ENCODE measurements at places on chromosomes 6 and 20. TPM values are rescaled to one million over a fixed set of nuclear protein-coding genes. Genes with fewer than 3 reads are reported as not detected.
A peak's percentile ranks its signal among the peaks of the same experiment; 100 is the strongest.

GRCh38 chr6:7903673-7904072, 6.9 kb downstream of the TXNDC5 start:
- no peak for DNase-seq
- H3K27me3 ChIP-seq: no peaks in the 10 kb centered on the region
- no peak overlapping the region for H3K4me3 ChIP-seq
- peaks cover 2% of the 10 kb centered on the region for H3K4me1 ChIP-seq

DNA sequence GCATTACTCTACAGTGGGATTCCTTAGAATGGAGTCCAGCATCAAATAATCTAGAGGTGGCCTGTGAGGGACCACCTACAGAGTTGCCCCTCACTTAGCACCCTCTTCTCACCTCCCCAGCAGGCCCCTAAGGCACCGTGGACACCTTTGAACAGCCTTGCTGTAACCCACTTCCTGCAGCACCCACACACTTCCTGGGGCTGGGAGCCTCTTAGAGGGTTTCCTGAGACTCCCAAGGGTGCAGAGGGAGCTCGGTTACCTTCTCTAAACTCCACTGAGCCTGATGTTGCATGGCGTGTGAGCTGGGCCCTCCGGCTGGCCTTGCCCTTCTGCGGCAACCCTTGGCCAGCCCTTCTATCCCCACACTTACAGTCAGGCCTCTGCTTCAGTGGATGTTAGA, 7.3 kb upstream of the SIRPG start:
- no peak for DNase-seq
- H3K36me3 ChIP-seq: no peaks in the 10 kb centered on the region
- no peak overlapping the region for H3K27ac ChIP-seq
- no peaks in the 10 kb centered on the region for H3K4me1 ChIP-seq
- H3K27me3 ChIP-seq: no peaks in the 10 kb centered on the region

GRCh38 chr6:16903470-16903869, 142.2 kb upstream of the ATXN1 start:
- no peak overlapping the region for H3K4me3 ChIP-seq
- H3K27ac ChIP-seq: no peak overlapping the region
- DNase-seq: no peak
- no peaks in the 10 kb centered on the region for H3K4me1 ChIP-seq

DNA sequence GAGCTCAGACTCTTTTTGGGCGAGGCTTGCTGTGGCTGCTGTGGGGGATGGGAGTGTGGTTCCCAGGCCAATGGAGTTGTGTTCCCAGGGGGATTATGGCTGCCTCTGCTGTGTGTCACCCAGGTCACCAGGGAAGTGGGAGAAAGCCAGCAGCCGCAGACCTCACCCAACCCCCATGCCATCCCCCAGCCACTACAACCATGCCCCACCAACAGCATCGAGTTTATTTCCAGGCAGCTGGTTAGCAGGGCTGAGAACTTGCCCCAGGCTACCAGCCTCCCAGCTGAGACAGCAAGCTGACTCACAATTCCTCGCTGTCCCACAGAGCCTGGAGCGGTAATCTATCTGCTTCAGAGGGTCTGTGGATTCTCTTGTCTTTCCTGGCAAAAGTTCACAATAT, 331.7 kb downstream of the FRK start:
- no peak overlapping the region for H3K4me3 ChIP-seq
- H3K27me3 ChIP-seq: no peaks in the 10 kb centered on the region
- H3K4me1 ChIP-seq: no peaks in the 10 kb centered on the region
- H3K27ac ChIP-seq: no peak overlapping the region

- H3K4me1 ChIP-seq: peaks cover 2% of the 10 kb centered on the region
- DNase-seq: no peak
- H3K36me3 ChIP-seq: peaks cover 12% of the 10 kb centered on the region
- no peak overlapping the region for H3K27ac ChIP-seq
- no peaks in the 10 kb centered on the region for H3K27me3 ChIP-seq
Measured at GRCh38 chr6:107719160-107719559, 105.0 kb downstream of the SCML4 start.

- H3K4me3 ChIP-seq: no peak overlapping the region
- H3K4me1 ChIP-seq: no peaks in the 10 kb centered on the region
- no peak overlapping the region for H3K27ac ChIP-seq
- no peak for DNase-seq
- peaks cover 2% of the 10 kb centered on the region for H3K36me3 ChIP-seq
Measured at GRCh38 chr20:36506253-36506652, 35.1 kb upstream of the MYL9 start.

- H3K4me1 ChIP-seq: no peaks in the 10 kb centered on the region
- H3K4me3 ChIP-seq: no peak overlapping the region
- H3K27me3 ChIP-seq: no peaks in the 10 kb centered on the region
- no peak overlapping the region for H3K27ac ChIP-seq
- DNase-seq: no peak
Measured at GRCh38 chr20:5973971-5974370, 23.5 kb downstream of the MCM8 start.

- no peak for DNase-seq
- H3K4me3 ChIP-seq: no peak overlapping the region
- H3K27ac ChIP-seq: no peak overlapping the region
- no peaks in the 10 kb centered on the region for H3K27me3 ChIP-seq
- H3K36me3 ChIP-seq: no peaks in the 10 kb centered on the region
- no peaks in the 10 kb centered on the region for H3K4me1 ChIP-seq
Measured at GRCh38 chr20:18571578-18571977, 4.3 kb downstream of the SMIM26 start.

DNA sequence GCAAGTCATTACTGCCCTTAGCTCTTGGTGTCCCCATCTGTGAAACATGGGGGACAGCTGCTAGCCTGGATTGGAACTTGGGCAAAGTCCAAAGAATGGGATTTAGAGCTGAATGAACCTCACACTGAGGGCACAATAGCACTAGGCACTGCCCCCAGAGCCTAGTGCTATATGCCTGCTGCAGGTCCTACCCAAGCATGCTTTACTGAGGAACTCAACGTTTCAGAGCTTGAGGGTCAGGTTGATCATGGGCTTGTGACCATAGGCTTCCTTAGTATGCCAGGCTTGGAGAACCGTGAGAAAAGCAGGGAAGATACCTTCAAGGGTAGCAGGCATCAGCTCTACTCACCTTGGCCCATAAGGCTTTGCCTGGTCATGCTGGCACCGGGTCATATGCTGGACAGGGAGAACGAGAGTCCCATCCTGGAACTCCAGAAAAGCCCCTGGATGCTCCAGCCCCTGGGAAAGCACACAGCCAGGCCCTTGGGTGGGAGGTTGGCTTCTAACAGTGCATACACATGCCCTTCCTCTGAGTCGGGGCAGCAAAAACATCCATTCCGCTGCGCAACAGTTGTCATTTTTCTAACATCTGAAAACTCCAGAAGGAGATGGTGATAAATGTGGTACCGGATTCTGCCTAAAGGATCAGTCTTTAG, 29.7 kb downstream of the EIF2S2 start:
- H3K27ac ChIP-seq: no peak overlapping the region
- no peaks in the 10 kb centered on the region for H3K4me1 ChIP-seq
- H3K27me3 ChIP-seq: no peaks in the 10 kb centered on the region
- DNase-seq: peak; percentile 20

DNA sequence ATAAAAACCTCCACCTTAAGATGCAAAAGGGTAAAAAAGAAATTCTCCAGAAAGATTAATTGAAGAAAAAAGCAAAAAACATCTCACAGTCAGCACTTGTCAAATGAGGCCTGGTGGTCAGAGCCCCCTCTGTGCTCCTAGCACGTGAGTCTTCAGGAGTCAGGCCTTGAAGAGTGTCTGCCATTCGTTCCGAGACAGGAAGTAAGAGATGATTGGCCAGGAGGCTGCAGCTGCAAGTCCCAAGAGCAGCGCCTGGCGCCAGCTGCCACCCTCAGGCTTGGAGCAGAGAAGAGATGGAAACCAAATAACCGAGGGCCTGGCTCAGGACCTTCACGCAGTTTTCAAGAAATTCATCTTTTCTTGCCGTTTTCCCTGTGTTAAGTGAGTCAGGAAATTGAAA, 65.0 kb downstream of the FAM120B start:
- no peak overlapping the region for H3K4me3 ChIP-seq
- no peaks in the 10 kb centered on the region for H3K27me3 ChIP-seq
- H3K4me1 ChIP-seq: peaks cover 10% of the 10 kb centered on the region

GRCh38 chr20:24699321-24700165, 230.1 kb downstream of the SYNDIG1 start:
- H3K4me1 ChIP-seq: no peaks in the 10 kb centered on the region
- H3K27ac ChIP-seq: no peak overlapping the region
- no peaks in the 10 kb centered on the region for H3K36me3 ChIP-seq
- no peak for DNase-seq

- H3K4me1 ChIP-seq: no peaks in the 10 kb centered on the region
- no peaks in the 10 kb centered on the region for H3K27me3 ChIP-seq
- no peak overlapping the region for H3K4me3 ChIP-seq
- H3K36me3 ChIP-seq: no peaks in the 10 kb centered on the region
Measured at GRCh38 chr6:130128326-130128725, 94.4 kb downstream of the SAMD3 start.

- H3K4me3 ChIP-seq: no peak overlapping the region
- peaks cover 2% of the 10 kb centered on the region for H3K4me1 ChIP-seq
- H3K27me3 ChIP-seq: no peaks in the 10 kb centered on the region
- H3K36me3 ChIP-seq: peaks cover 14% of the 10 kb centered on the region
- no peak for DNase-seq
Measured at GRCh38 chr6:16733085-16733484, 28.2 kb downstream of the ATXN1 start.

DNA sequence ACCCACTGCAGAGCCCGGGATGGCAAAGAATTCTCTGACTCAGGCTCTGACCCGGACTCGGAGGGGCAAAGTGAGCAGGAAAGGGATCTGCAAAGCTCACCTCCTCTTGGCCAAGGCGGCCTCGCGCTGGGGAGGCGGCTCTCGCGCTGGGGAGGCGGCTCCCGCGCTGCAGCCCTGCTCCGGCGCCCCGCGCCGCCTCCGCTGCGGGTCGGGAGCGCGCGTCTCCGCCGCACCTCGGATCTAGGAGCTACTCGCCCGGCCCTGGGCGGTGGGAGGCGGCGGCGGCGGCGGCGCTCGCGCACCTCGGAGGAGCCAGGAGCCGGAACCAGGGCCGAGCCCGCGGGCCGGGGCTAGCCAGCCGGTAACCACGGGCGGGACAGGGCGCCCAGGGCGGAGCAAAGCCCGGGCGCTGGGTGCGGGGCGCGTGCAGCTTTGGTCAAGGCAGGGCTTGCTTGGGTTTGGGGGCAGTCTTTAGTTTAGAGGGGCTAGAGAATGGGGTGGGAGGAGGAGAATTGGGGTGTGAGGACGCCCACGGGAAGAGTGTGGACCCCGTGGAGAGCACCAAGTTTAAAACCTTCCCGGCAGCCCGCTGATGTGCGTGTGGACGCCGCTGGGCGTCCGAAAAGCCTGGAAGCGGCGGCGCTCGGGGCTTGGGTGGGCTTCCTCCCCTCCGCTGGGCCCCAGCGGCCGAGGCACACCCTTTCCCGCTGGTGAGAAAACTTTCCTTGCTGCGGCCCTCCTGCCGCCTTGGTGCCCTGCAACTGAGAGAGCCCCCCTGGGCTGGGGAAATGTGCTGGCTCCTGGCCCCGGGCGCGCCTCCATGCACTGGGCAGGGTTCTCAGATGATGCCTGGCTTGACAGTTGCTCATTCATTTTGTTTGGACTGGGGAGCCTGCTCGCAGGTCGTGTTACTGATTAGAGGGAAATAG, at the start of gene MRAP2:
Gene MRAP2, plus strand, starts transcription at position 250 of the 929 bp plus-strand sequence. CDS start 21,547 bp downstream, outside the sequence.
- no peaks in the 10 kb centered on the region for H3K4me1 ChIP-seq
- peak within 1 kb of the TSS; percentile 31 for H3K4me3 ChIP-seq
- H3K36me3 ChIP-seq: no peaks in the 10 kb centered on the region
- no peaks in the 10 kb centered on the region for H3K27me3 ChIP-seq

DNA sequence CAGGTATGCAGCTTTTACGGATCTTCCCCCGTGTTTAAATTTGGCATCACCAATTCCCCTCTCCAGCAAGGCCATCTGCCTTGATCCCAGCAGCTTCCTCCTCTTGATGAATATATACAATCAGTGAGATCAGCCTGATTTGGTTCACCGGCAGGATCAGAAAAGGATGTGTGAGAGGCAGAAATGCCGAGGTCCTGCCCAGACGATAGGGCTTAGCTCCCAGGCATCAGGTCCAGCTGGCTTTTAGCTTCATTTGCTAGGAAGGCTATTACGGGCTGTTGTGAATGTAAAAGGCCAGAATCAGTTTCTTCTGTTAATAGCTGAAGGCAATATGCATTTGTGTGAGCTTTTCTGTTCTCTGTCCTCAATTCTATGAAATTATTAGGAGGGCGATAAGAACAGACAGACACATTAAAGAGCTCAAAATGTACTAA, 372.8 kb downstream of the BTBD9 start:
- no peak overlapping the region for H3K4me3 ChIP-seq
- DNase-seq: no peak
- no peaks in the 10 kb centered on the region for H3K36me3 ChIP-seq
- no peak overlapping the region for H3K27ac ChIP-seq
- no peaks in the 10 kb centered on the region for H3K27me3 ChIP-seq

GRCh38 chr6:87244380-87244779, 78.0 kb upstream of the SMIM8 start:
- no peaks in the 10 kb centered on the region for H3K4me1 ChIP-seq
- H3K4me3 ChIP-seq: no peak overlapping the region
- DNase-seq: peak; percentile 32
- peaks cover 12% of the 10 kb centered on the region for H3K36me3 ChIP-seq
- H3K27me3 ChIP-seq: no peaks in the 10 kb centered on the region

DNA sequence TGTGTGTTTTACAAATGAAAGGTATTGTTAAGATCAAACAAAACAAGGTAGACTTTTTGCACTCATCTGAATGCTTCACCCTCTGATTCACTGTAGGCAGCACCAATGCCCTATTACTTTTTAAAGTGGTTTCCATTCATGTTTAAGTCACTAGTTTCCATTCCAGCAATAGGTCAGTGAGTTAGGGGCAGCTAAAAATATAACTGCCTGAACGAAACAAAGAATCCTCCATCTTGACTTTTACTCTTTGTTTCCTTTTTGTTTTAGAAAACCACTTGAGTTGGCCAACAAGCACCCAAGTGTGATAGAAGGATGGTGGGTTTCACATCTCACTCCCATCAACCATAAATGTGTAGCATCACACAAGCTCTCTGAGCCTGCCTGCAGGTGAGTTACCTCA, 25.5 kb downstream of the CLIC5 start:
- no peaks in the 10 kb centered on the region for H3K36me3 ChIP-seq
- DNase-seq: no peak
- H3K4me3 ChIP-seq: no peak overlapping the region
- H3K4me1 ChIP-seq: peaks cover 2% of the 10 kb centered on the region

The TMEM200A gene
- 6.5 TPM for polyA plus RNA-seq

The ZNF165 gene
- polyA plus RNA-seq: 2.7 TPM

The EPB41L1 gene
- polyA plus RNA-seq: 26.5 TPM

The PSORS1C2 gene
- not detected for polyA plus RNA-seq

The ADTRP gene
- polyA plus RNA-seq: 64.9 TPM

The CCN6 gene
- 0.28 TPM for polyA plus RNA-seq

The SLC16A10 gene
- 24.1 TPM for polyA plus RNA-seq

The SLC2A10 gene
- polyA plus RNA-seq: 24.0 TPM

The WFDC10B gene
- not detected for polyA plus RNA-seq

The BEND6 gene
- not detected for polyA plus RNA-seq

The LRRN4 gene
- 0.15 TPM for polyA plus RNA-seq

The SCUBE3 gene
- polyA plus RNA-seq: 0.12 TPM

The HLA-DPA1 gene
- 179 TPM for polyA plus RNA-seq

The RAET1L gene
- not detected for polyA plus RNA-seq

The SPATA25 gene
- polyA plus RNA-seq: 1.8 TPM
